Cortex of kidney (tissue), 1 donor: ENCODE measurements at places on chromosomes 2 and 18.

DNA sequence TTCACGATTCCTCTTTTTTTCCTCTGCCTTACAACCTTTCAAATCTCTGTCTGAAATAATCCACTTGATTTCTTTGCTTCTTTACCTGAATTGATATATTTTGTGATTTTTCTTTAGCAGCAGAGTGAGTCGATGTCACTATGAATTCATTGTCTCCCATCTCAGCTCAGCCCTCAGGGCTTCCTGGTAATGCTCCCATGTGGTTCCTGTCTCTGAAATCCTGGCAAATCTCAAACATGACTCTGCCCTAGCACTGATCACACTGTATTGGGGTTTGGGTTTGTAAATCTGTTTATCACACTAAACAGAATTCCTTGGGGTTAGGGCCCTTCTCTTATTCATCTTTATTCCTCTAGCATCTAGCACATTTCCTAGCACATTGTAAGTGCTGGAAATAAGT is 43.0 kb upstream of the MSTN start:
- no peak for DNase-seq

GRCh38 chr2:28638102-28638501 is 113.5 kb upstream of the PPP1CB start:
- DNase-seq, result no peak

DNA sequence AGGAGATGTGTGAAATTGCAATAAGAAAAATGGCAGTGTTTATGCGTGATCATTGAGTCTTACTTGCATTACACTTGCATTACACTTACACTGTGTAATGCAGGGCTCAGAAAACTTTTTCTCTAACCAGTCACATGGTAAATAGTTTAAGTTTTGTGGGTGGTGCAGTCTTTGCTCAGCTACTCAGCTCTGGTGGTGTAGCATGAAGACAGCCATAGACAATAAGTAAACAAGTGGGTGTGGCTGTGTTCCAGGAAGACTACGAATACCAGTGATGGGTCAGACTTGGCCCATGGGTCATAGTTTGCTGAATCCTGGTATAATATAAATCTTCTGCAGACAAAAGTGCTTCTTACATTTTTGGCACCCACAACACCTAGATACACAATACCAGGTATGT is 115.6 kb upstream of the CYP1B1 start:
- DNase-seq, result no peak

DNA sequence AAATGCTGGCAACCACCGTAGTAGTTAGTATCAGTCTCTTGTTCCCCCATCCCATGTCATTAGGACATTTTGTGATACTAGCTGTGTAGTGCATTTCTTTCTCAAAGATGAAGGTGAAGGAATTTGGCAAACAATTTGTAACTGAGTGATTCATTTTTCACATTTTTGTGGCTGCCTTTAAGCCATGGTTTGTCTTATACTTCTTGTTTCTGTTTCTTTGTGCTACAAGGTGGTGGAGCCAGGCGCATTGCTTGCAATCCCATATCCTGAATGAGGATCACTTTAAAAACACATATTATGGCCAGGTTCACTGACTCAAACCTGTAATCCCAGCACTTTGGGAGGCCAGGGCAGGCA is 40.6 kb downstream of the GPD2 start:
- DNase-seq, result no peak

- DNase-seq, result no peak
Observed at GRCh38 chr2:27296481-27296880, 11.8 kb downstream of the UCN start.

GRCh38 chr18:79720359-79720733 is 40.7 kb downstream of the CTDP1 start:
- DNase-seq, result no peak

GRCh38 chr18:58662118-58662517 is 9.1 kb upstream of the MALT1 start:
- DNase-seq, result no peak

GRCh38 chr2:222993920-222994650 is 57.9 kb upstream of the KCNE4 start:
- no peak for DNase-seq

- no peak for DNase-seq
Observed at GRCh38 chr2:1353543-1353942, 59.7 kb upstream of the TPO start.

DNA sequence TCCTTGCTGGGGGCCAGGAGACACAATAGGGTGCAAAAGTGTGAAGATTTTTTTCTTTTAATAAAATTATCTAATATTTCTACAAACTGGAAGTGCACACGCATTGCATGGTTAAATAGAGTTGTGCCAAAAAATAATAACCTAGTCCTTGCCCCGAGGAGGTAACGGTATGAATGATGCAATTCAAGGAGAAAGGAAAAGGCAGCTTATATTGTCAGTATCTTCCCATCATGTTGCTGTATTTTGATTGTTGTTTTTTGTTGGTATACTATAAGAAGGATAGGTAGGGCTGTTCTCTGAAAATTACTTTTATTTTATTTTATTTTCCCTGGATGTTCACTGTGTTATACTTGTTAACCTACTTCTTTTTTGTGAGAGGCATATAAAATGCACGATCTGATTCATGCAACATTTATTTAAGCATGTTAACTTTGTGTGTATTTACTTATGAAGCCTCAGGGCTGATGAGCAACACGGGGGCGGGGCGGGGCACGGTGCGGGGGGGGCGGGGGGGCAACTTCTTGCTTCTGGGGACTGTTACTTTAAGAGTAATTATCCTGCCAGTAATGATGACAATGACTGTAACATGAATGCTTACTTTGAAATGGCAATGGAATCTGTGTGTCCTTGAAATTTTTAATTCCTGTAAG is 118.6 kb downstream of the AQP4 start:
- no peak for DNase-seq

GRCh38 chr2:42839809-42840501 is 47.6 kb upstream of the HAAO start:
- DNase-seq, result no peak

DNA sequence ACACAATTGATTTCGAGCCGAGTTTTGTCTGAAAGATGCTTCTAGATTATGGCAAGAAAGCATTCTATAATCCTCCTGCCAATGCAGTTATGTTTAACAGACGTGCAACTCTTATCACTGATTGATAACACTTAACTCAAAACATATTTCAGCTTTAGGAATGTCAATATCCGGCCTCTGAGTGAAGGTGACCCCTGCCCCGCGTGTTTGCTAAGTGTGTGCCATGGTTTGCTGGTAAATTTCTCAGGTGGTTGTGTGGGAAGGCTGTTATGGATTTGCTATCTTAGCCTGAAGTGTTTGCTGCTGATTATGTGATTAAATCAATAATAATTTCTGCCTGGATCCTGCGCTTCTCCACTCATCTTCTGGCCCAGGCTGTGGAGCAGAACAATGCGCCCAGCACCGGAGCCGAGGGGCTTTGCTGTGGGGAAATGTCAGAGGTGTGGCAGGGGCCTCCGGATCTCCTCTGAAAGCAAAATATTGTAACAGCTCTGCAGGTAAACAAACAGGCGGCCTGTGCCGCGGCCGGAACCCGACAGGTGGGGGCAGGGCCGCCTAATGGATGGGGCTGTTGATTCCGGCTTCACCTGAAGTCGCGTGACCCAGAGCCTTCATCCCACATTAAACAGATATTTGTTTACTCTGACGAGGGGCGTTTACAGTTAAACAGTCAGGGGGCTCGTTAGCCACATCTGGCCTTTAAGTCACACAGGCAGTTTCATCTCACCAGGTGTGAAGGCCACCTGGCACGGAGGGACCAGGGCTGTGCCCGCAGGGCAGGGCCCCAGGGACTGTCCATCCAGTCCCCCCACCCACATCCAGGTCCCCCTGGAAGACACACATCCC is 210.7 kb upstream of the SALL3 start:
- DNase-seq, result no peak

GRCh38 chr2:118219611-118220010 is 131.3 kb downstream of the INSIG2 start:
- no peak for DNase-seq

- DNase-seq, result no peak
Observed at GRCh38 chr2:172597176-172597842, 41.4 kb downstream of the PDK1 start.

DNA sequence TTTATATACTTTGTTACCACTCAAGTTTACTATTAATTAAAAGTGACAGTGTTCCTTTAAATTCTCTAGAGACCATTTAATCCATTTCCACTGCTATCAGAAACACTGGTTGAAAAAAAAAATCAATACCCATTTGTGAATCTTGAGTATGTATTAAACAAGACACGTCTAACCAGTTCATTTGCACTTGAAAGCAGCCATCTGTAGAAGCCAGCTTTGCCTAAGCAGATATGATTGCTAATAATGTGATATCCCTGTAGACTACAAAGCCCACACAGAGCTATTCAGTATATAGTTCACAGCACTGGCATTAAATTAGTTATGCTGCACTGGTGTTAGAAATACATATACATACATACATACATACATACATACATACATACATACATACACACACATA is 111.8 kb upstream of the SP3 start:
- DNase-seq, result no peak

- no peak for DNase-seq
Observed at GRCh38 chr2:188032786-188033185, 258.9 kb upstream of the GULP1 start.

DNA sequence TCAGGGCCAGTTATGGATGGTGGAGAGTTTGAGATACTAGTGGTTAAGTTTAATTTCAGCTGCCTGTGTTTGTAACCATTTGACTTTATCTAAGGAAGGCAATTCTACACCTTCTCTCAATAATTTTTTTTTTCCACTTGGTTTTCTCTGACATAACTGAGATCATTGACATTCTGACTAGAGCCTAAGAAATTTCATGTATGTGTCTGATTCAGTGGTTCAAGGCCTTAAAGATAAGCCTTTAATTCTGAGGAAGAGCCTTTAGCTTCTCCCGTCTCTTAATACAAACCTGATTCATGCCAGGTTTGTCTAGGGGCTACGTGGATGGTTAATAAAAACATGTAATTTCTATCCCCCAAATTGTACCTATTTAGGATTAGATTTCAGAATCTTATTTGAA is 971.4 kb downstream of the DPP10 start:
- no peak for DNase-seq

- no peak for DNase-seq
Observed at GRCh38 chr18:13826209-13826608, 2.3 kb downstream of the MC5R start.

- no peak for DNase-seq
Observed at GRCh38 chr2:30693821-30694281, 113.4 kb downstream of the CAPN13 start.

DNA sequence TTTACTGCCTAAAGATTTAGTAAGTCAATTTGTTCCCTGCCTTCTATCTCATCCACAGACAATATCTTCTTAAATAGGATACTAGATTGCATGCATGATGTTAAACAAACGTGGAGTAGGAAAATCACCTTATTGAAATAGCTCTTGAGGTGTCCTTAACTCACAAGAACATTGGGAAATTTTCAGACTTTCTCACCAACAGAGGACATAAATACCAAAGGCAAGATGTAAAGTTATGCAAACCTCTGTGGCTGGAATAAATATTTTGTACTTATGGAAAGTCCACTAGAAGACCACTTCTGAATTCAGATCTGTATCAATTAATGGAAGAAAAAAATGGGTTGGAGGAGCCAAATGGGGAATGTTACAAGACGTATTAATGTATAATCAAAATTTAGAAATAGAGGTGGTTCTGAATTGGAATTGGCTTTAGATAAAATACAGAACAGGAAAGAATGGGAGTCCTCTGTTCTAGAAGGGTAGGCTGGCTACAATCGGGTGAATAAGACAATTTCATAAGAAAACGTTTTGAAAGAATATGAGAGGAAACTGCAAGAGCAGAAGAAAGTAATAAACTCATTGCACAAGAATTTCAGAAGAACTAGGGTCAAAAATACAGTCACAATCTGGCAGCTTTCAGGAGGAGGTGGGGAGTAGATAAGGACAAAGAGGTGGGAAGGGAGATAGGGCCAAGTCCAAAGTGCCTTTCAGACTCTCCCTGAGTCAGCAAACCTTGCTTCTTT is 69.3 kb upstream of the FN1 start:
- DNase-seq, result no peak

DNA sequence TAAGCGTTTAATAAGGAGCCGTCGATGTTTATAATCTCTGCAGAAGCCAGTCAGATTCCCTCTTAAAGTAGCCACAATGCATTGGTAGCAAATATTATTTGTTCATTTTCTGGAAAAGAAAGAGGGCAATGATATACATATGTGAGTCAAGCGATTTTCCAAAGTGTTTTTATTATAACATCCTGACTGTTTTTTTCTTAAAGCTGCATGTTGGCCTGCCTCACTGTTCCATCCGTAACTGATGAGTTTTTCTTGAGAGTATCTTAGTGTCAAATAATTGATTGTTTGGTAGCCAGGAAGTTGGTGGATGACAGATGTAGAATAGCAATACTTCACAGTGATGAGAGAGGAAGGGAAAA is 3.7 kb downstream of the TSHZ1 start:
- DNase-seq, result no peak

- no peak for DNase-seq
Observed at GRCh38 chr18:69935319-69936190, 12.1 kb downstream of the CD226 start.

DNA sequence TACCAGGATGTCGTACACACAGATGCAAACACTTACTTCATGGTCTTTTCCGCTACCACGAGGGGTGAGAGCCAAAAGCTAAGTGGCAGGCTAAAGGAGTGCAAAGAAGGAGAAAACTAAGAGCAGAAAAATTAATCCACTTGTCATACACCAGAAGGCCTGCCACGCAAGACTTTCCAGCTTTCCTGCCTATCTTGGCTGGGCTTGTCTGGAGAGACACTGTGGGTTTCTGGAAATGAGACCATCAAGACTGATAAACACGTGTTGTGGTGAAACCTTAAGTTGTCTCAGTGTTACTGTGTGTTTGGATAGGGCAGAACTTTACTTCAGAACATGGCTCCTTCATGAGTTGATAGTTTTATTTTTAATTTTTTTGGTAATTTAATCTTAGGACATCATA is 175.6 kb downstream of the FMNL2 start:
- no peak for DNase-seq

DNA sequence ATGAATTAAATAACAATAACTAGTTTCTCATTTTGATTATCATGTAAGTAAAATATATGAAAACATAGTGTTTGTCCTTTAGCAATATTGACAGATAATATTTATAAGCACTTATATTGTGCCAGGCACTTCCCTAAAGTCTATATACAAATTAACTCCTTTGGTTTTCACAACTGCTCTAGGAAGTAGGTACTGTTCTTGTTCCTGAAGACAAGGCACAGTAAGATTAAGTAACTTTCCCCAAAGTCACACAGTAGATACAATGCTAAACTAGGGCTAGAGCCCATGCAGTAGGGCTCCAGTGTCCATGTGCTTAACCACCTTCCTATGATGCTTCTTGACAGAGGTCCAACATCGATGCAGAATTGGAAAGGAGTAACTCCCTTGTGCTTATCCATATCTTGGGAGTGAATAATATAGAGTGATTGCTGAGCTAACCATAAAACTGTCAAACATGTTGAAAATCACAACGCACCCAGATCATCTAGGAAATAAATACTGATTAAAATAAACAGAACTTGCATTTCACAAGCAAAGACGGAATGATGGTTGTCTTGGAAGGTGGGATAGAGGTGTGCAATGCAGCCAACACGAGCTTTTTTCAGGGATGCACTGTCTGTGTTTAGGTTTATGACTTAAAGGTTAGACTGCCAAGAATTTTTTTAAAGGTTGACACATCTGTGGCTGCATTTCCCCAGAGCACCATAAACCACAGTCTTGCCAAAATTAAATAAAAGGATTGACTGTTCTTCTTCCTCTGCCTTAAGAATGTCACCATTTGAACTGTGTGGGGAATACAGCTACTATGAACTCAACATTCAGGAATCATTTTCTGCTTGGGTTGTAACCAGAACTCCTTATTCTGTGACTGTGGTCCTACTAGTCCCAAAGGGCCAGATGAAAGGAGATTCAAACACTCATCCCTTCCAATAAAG is 80.8 kb downstream of the ANKRD44 start:
- DNase-seq, result no peak

GRCh38 chr18:79611040-79611681 is 68.4 kb upstream of the CTDP1 start:
- DNase-seq, result no peak
